WERI-Rb-1 (cell line): ENCODE measurements at places on chromosomes 11 and 22.

- DNase-seq, result no peak
Observed at GRCh38 chr11:45289369-45289768, 3.2 kb upstream of the SYT13 start.

DNA sequence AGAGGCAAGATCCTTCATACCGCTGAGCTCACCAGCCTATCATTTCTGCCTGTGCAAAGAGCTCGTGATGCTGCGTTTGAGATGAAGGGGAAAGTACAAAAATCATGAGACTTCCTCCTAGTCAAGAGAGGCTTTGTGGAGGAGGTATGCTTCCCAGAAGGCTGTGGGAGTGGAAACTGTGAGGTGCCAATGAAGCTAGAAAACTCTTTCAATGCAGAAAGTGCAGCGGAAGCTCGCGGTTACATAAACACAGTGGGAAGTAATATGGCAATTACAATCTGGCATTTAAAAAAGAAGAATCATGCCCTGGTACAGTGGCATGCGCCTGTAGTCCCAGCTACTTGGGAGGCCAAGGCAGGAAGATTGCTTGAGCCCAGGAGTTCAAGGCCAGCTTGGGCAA, 134.8 kb downstream of the EHF start:
- DNase-seq, result no peak

DNA sequence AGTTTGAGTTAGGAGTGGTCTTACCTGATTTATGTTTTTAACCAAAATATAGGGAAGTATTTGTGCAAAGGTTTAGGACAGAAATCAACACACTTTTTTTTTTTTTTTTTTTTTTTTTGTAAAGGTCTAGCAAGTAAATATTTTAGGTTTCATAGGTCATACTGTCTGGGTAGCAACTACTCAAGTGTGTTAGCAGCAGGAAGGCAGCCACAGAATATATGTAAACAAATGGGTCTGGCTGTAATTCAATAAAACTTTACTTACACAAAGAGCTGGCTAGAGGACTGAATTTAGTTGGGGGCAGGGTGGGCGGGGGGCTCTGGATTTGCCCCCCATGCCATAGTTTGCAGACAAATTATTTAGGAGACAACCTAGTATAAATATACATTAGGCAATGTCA, 510.4 kb downstream of the NELL1 start:
- no peak for DNase-seq

DNA sequence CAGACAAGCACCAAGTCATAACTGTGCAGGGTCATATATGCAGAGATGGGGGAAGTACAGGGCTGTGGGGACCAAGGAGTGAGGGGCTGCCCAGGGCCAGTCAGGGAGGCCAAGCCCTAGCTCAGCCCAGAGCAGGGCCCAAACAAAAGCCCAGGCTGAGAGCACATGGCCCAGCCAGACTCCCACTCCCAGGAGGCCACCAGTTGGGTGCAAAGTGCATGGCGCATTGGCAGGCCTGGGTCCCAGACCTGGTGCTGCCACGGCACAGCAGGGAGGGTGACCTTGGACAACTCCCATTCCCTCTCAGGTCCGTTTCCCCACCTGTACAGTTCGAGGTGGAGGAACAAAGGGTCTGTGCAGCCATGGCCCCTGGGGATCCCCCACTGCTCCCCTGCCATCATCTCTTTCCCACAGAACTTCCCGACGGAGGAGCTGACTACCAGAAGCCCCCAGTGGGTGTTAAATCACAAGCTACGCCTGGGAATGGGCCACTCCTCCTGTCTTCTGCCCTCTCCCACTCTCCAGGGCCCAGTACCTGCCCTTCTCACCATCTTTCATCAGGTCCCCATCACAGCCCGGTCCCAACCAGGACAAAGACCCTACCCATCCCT, 608 bp downstream of the NIPSNAP1 start:
- DNase-seq, result no peak

GRCh38 chr11:4672470-4672869, 25.2 kb downstream of the OR51E2 start:
- DNase-seq, result no peak

- no peak for DNase-seq
Observed at GRCh38 chr11:30522536-30523243, 63.5 kb downstream of the MPPED2 start.

GRCh38 chr11:23278121-23278520, 417.8 kb upstream of the CCDC179 start:
- no peak for DNase-seq

GRCh38 chr11:46183819-46184218, 62.6 kb upstream of the PHF21A start:
- DNase-seq, result no peak

- DNase-seq, result no peak
Observed at GRCh38 chr11:120510406-120511115, 987 bp upstream of the GRIK4 start.

- no peak for DNase-seq
Observed at GRCh38 chr22:47102081-47102480, 339.6 kb downstream of the TBC1D22A start.

DNA sequence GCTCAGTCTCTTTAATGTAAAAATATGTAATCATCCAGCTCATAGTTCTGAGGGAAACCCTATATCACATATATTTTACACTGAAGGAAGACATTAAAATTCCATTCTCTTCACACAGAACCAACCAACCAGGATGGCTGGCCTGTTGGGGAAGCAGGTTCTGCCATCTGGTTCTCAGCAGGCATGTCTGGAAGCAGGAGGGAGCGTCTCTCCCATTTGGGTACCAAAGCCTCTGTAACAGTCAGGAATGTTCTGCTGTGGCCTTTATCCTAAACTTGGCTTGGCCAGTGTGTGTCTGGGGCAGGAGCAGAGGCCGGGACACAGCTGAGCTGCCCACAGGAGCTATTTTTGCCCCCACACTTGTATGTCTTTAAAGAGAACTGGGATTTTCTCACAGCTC, 29.2 kb downstream of the SGSM3 start:
- DNase-seq, result no peak

GRCh38 chr11:76628408-76628947, 42.1 kb downstream of the LRRC32 start:
- no peak for DNase-seq

- no peak for DNase-seq
Observed at GRCh38 chr11:62186195-62186594, 3.8 kb upstream of the SCGB1D1 start.

DNA sequence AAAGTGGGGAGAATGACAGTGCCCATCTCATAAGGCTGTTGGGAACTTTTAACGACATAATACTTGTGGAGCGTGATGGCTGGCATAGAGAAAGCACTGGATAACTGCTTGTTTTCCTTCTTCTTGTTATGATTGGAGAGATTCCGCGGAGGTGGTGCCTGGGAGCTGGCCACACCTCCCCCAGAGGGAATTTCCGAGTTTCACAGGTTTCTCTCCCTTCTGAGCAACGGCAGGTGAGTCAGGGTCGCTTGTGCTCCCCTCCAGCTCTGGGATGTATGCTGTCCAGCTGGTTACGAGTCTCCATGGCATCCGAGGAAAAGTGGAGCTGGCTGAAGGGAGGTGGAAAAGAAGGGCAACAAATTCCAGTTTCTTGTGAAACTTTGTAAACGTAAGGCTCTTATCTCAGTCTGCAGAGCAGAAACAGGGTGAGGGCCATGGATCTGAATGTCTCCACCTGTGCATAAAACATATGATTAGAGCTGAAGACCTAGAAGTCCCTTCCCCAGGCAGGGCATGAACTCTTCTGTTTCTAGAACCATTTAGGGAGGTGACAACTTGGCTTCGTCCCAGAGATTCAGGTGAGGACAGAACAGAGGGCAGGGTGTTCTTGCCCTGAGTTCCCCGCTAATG, 10.0 kb upstream of the PLET1 start:
- no peak for DNase-seq

- DNase-seq, result no peak
Observed at GRCh38 chr11:115092516-115092915, 411.7 kb downstream of the CADM1 start.

DNA sequence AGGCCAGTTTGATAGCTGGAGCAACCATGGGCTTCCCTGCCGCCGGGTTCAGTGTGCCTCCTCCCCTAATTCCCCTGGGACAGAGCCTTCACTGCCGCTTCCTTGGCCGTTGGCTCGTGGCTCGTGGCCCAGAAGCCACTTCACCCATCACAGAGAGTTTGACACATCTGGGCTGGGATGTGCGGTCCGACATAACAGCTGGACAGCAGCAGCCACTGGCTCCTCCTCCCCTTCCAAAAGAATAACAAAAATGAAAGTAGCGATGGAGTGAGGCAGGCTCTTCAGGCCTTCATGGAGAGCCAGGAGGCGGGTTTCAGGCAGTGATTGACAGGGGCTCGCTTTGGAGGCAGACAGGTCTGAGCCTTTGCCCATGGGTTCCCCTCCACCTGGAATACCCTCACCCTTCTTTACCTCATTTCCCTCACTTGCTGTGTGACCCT, 8.2 kb downstream of the CREB3L1 start:
- DNase-seq, result no peak

- DNase-seq, result no peak
Observed at GRCh38 chr11:93537049-93537448, 6.1 kb downstream of the SMCO4 start.
